Hematopoietic multipotent progenitor cell treated with erythropoietin and hydrocortisone succinate and interleukin-3 and kit ligand, for 4 days (in vitro differentiated cells): ENCODE measurements at places on chromosomes 3 and 15.

DNA sequence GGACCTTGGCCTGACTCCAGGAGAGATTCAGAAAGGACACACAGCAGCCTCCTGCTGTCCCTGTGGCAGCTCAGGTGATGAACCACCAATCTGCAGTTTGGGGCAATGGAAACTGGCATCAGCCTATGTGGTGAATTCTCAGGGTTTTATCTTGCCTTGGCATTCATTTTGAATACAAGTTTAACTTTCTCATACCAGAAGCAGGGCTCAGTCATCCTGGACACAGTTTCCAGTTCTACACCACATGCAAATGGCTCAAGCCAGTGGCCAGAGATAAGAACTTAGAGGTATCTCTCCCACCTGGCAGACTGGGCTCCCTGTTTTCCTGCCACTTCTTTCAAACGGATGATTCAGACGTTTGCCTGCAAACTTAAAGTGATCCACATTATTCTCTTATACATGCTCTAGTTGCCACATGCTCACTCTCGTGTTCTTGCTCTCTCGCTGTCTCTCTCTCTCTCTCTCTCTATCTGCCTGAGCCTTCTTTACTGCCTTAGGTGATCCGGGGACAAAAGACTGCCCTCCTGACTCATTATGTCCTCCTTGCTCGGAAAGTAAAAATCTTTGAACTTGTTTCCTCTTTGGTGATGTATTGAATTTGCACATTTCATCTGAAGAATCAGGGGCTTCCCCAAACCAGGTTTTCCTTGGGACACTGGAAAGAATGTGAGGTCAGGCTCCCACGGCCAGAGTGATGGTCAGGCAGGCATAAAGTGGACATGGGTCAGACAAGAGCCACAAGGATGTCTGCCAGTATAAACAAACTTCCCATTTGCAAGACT lies 99.6 kb upstream of the STT3B start:
- no peak for DNase-seq

DNA sequence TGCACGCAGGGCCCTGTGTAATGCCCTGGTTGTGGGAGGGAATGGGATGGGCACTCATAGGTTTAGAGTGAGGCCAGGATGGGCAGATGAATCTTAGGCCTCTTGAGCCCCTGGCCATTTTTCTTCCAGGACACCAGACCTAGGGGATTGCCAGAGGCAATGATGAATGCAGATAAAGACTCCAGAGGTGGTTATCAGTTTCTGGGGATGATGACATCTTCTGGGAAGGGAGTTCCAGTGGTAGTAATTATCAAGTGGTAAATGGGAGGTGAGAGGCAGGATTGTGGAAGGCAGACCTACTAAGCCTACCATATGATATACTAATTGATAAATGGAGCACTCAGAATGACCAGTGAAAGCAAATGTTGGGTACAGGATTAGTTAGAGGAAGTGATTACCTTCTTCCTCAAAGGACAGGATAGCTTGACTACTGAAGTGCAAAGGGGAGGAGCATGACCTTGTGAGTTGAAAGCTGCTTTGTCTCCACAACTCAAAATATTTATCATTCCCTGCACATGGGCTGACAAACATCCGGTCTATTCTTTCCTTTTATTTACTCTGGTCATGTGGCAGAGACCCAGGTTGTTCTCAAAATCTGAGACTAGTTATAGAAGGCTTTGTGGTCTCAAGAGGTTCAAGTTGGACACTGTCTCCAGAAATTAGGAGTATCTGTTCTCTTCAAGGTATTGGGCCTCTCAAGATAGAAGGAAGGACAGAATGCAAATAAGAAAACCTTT lies 10.2 kb upstream of the MAPK6 start:
- DNase-seq = no peak

- no peak for DNase-seq
These were observed 156.3 kb upstream of the TMEM108 start for GRCh38 chr3:132881756-132882409.

DNA sequence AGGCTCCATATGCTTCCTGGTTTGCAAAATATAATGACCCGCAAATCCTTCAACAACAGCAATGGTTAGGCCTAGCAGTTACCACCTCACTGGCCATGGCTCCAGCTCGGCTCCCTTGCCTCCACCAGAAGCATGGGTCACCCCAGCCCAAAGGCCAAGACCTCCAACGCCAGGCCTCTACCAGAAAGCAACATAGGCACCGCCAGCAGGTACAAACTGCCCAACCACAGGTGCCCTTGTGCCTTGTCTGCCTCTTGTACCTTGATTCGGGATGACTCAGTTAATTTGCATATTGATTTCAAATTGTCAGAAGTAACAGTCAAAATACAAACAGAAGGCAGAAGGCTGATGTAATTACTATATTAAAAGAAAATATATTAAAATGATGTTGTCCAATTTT lies 124.7 kb downstream of the IL5RA start:
- DNase-seq = no peak

DNA sequence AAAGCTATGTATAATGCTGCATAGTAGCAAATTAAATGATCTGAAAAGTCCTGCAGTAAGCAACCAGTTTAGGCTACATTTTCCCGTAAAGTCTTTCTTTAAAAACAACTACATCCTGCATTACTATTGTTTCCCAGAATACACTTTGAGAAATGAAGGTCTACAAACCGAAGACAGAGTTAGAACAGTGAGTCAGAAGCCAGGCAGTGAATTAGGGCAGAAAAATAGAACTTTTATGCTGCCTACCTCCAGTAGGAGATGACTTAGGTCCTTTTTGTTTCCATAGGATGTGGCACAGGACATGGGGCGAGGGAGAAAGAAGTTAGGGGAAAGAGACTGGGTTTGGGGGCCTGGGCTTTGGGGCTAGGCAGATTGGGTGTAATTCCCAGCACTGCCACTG lies 127.3 kb downstream of the PPM1L start:
- DNase-seq = no peak

DNA sequence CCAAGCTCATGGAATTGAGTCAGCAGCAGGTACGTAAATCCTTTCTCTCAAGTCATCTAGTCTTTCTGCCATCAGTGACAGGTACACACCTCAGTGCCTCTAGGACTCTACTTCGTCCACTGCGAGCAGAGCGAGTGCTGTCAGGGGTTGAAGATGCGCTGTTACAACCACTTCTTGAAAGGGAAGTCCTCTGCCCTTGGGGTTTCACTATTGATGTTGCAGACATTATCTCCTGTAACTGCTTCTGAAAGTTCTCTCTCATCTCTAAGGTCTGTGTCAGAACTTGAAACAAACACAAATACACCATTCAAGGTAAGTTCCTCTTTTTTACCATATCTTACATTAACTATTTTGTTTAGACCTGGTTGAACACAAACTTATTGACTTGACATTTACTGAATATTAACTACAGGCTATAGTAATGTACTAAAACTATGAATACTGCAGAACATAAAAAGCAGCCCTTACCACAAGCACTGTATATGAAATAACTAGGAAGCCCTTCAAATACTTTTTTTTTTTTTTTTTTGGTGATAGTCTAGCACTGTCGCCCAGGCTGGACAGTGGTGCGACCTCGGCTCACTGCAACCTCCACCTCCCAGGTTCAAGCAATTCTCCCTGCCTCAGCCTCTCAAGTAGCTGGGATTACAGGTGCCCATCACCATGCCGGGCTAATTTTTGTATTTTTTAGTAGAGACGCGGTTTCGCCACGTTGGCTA lies 41.5 kb downstream of the TOPBP1 start:
- no peak for DNase-seq

DNA sequence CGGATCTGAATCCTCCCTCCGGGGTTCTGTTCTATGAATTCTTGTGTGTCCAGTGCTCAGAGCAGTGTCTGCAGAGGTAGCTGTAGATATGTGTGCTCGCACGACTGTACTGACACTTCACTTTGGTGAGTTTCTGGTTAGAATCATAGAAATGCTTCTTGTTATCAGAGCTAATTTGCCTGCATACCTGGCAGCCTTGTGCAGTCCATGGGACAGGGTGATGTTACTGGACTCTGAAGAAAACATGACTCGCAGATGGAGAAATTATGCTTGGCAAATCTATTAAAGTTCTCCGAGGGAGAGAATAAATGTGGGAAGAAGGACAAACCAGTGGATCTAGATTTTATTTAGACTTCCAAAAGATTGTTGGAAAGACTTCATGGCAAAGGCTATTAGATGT lies 12.2 kb downstream of the CGNL1 start:
- DNase-seq = no peak

GRCh38 chr3:126454025-126454424 lies 21.7 kb downstream of the ZXDC start:
- DNase-seq = no peak

DNA sequence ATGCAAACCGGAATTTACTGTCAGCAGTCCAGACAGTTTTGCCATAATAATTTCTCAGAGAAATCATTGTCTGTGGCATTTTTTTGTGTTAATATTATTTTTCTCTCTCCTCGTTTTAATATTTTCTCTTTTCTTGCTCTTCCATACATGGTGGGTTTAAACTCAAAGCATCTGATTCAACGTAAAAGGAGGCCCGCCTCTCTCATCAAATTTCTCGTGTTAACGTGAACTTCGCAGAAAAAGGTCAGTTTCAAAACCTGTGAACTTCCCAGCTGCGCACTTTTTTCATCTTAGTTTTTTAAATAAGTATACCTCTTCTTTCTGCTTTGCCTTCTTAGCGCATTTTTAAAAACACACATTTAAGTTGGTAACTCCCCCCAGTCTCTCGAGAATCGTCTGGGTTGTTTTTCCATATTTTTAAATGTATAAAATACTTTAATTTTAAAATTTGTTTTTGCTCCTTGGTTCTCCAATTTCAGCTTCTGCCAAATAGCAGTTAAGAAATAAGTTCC lies 9.1 kb downstream of the SHOX2 start:
- DNase-seq = no peak

DNA sequence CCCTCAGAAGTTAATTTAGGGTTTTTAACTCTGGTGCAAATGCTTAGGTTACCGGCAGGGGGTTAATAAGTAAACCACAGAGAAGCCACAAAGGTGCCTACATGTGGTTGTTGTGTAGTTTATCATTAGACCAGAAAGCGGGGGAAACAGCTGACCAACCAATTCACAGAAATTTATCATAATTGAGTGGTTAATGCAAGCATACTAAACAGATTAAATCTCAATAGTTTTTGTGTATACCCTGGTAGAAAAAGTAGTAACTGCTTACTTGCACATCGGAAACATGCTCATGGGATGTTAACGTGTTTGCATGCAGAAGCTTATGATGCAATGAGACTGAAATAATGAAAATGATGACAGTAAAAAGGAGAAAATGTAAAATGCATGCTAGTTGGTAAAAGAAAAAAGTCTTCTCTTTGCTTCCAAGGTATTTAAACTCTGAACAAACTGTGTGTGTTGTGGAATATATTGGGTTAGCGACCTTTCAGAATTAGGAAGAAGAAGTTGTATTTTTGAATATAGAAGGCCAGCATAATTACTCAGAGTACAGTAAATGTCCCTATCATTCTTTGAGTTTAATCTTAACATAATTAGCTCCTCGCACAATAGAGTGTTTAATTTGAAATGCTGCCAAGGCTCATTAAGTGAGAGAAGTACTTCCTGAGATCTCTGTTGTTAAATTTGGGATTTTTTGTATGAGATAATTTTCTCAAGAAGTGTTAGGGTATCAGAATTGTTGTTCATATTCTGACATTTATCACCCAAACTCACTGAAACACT lies 316.2 kb downstream of the PTPRG start:
- DNase-seq = peak; percentile 1

DNA sequence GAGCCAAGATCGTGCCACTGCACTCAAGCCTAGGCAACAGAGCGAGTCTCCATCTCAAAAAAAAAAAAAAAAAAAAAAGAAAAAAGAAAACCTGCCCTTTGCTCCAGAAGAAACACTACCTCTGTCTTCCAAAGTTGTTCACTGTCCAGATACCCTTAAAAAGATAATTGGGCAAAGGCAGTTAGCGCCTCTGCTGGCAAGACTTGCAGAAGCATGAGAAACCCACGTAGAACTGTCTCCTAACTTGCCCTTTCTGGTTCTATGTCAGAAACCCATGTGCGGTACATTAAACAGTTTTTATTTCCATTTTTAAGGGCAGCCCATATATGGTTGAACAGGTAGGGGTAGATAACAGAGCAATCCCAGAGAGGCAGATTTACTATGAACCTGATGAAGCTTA lies 1026.4 kb downstream of the ROBO2 start:
- no peak for DNase-seq

GRCh38 chr15:47717036-47717612 lies at the start of gene SEMA6D:
Gene SEMA6D (plus strand): TSS chr15:47717505. CDS start chr15:47759799, 42,294 bp downstream.
- DNase-seq = peak; percentile 9

GRCh38 chr3:31968927-31969418 lies 12.1 kb downstream of the OSBPL10 start:
- DNase-seq = no peak

DNA sequence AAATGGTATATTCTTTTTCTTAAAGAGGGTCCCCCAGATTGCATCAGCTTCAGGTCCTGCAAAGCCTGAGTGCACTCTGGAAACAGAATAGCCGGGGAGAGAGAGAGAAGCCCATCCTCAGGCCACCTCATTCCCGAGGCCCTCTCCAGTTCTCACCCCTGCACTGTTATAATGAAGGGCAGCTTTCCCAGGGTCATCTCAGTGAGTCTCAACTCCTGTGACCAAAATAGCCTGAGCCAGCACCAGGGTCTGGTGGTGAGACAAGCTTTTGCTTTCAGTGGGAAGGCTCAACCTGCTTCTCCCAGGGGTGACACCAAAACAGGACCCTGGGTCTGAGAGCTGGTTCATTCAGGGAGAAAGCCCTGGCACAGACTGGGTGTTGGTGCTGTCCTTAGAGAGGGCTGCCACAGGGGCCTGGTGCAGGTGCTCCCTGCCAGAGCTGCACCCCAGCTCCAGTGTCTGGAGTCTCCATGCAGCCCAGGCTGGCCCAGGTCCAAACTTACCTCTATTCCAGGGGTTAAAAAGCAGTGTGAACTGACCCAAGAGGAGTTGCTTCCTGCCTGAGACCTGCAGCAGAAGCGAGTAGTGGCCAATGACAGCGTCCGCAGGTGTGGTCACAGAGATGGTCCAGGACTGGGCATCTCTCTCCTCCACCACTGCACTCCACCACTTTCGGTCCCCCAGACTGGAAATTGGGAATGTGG lies 6.1 kb downstream of the EPB42 start:
- no peak for DNase-seq

DNA sequence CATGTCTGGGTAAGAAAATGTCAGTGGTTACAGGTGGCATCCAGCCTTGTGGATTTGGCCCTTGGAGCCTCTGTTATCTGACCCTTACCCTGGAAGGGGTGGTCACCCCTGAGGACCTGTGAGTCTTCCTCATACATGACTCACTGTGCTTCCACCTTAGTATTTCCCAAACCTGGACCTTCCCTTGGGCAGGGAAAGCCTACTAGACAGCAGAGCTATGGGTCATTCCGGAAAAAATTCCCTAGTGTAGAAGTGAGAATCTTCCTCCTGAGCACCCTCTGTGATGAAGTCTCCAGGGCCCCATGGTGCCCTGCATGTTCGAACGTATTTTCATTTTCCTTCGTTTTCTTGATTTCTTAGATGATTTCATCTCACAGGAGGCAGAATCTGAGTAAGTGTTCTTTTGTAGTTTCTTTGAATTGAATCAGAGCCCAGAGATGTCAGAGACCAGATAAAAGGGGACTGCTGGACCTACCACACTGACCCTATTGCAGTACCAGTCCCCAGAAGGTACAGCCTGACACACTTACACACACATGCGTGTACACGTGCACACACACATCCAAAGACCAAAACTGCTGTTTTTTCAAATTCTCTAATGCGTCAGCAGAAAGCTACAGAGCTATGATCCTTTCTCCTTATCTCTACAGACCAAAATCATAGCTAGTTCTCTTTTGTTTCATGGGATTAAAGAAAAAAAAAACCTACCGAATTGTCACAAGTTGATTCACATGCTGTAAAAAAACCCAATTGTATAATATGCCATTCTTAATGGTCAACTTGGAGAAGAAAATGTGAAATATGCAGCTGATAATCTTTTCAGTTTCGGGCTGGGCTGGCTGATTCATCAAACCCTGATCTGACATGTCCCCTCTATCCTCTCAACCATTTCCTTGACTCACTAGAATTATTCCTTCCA lies 50.5 kb upstream of the ARHGEF3 start:
- no peak for DNase-seq
